ENCODE measurements at places on chromosomes 7 and 10.
A peak's percentile ranks its signal among the peaks of the same experiment; 100 is the strongest.

DNA sequence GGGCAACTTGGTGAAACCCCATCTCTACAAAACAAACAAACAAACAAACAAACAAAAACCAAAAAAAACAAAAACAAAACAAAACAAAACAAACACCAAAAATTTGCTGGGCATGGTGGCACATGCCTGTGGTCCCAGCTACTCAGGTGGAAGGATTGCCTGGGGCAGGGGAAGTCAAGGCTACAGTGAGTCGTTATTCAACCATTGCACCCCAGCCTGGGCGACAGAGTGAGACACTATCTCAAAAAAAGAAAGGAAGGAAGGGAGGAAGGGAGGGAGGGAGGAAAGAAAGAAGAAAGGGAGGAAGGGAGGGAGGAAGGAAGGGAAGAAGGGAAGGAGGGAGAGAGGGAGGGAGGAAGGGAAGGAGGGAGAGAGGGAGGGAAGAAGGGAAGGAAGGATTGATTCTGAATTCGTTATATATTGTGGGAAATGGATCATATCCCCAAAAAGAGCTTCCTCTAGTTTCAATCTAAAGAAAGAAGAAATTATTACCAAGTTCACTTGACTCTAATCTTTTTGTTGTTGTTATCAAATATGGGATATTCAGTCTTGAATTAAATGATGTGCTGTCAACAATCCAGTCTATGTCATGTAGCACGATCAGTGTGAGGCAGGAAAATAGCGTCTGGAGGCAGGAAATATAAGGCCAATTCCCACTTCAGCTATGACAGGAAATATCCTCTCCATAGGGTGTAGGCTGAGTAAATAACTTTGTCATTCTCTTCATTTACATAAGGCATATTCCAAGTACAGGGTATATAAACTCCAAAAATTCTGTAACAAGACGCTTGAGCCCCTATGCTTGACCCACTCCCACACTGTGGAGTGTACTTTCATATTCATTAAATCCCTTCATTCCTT lies 26.2 kb upstream of the TRIM24 start:
- no peak for DNase-seq

DNA sequence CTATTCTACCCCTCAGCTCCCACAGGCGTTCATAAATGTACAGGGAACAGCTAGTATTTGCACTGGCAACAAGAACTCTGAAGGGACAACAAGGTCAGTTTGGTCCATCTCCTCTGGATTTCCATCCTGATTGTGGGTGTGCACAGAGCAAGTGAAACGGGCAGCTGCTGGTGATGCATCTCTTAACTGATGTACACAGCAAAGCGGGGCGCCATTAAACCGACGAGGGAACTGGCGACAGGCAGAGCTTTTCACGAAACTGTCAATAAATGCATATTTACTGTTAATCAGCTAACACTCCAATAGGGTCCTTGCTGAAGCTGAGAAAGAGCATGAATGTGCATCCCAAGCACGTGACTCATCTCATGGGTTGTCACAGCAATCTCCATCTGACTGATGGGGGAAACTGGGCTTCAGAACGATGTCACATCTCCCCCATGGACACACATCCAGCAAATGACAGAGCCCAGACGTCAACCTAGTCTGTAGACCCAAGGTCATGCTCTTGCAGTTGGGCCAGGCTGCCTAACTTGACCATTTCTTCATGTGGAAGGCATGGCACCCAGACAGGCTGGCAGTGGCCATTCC lies 54.2 kb downstream of the FAM53B start:
- DNase-seq = no peak

GRCh38 chr10:101085846-101086245 lies 24.1 kb downstream of the KAZALD1 start:
- no peak for DNase-seq

DNA sequence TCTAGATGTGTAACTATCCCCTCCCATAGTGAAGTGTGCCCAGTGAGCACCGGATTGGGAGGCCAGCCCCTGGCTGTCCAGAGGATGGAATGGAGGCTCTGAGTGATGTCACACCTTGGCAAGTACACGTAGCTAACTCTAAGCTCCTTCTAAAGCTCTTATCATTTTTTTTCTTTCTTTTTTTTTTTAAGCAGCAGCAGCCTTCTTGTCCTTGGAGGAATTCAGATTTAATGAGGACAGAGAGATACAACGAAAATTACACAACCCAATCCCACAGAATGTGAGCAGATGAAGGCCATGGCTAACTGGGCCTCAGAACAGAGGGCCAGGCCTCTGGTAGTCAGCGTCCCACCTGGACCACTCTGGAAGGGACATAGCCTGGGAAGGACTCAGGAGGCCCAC lies 11.3 kb downstream of the TNS3 start:
- DNase-seq = peak; percentile 24

DNA sequence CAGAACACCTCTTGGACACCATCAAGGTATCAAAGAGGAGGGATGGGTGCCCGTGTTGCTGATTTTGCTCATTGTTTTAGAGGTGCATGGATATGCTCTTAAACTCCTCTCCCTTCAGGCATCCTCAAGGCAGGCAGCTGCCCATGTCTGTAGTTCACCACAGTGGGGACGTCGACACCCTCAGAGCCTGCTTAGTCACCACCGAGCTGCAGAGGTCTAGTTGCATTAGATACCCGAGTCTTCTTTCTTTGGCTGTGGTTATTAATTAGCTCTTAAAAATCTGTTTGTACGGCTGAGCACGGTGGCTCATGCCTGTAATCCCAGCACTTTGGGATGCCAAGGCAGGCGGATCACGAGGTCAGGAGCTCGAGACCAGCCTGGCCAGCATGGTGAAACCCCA lies 24.7 kb upstream of the TSPAN13 start:
- no peak for DNase-seq

Measured in NCI-H2171 treated with DMSO at 0.1 percent for 48 hours (cell line).